HuH-7.5 (cell line): ENCODE measurements at places on chromosomes 1 and 21.

DNA sequence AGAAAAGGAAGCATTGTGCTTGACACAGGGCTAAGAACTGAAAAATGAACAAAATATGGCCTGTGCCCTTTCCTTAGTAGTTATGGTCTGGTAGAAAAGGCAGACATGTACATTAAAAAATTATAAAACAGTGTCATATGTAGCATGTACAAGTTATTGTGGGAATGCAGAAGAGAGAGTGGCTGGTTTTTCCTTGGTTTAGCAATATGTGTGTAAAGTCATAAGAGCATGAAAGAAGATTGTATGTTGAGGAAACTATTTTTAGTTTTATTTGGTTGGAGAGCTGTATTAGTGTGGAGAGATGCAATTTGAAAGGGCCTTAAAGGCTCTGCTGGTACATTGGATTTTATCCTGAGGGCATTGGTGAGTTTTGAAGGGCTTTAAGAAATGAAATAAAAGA is 145.8 kb downstream of the PDE4B start:
- no peak for DNase-seq

DNA sequence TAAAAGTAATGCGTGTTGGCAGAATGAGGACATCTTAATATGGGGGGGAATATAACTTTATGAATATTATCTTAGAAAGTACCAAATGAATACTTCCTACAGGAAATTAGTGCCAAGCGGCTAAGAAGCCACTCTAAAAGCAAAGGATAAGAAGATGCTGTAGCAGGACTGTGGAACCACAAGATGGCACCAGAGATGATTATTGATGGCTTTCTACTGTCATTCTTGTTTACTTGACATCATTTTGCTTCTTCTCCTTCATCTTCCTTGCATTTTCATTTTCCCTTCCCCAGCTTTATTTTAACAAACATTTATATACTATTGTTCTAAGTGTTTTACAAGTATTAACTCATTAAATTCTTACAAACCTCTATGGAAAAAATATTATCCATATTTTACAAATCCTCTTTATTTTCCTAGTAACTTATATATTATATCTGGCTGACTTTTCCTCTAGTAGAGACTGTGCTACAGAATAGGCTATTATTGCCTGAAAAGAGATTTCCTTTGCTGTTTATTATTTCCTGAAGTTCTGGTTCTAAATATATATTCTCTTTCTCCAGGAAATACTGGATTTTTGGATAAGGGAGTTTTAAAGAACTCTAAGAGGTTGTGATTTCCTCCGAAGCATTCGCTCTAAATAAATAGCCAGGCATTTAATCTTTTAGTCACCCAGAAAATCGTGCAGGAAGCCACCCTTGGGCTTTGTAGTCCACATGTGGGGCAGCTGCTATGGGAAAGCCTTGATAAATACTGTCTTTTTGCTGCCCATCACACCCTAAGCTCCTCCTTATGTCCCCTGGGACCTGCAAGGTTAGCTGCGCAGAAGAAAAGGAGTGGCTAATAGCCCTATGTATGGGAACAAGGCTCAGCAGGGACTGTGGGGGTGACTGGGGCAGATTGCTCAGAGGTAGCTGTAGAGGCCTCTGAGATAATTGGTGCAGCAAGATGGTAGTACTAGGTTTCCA is 69.8 kb downstream of the TPR start:
- peak; percentile 25 for DNase-seq

DNA sequence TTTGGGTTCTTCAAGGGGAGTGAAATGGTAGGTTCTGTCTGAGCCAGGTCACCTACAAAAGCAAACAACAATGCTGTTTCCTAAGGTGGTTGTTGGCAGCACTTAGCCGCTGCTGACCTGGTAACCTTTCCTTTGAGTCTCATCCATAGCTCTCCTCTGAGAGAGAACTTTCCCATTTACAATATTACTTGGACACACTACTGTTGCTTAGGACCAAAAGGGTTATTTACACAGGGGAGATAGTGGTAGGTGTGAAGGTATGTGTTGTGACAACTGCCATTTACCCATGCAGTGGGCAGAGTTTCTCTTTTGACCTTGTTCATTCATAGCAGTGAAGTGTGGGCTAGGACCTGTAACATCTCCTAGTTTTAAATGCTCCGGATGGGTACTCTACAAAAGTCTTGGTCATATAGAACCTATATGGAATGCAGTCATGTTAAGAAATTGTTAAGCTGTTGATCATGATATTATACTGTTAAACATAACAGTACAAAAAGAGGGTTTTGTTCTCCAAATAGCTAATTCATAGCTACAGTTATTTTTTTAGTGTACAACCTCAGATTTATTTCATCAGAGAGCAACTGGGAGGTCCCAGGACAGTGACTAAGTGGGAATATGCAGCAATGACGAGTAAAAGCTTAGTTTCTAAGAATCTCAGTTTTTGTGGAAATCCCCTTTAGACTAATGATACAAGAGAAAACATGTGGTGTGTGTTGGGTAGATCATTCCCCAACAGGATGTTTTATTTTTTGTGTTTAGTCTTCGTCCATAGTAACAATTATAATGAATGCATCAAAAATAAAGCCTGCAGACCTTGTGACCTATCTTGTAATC is 219.7 kb downstream of the NFIA start:
- no peak for DNase-seq

- DNase-seq = no peak
Measured at GRCh38 chr1:27275696-27276095, 41.3 kb downstream of the WDTC1 start.

- DNase-seq = no peak
Measured at GRCh38 chr1:199629624-199630023, 397.9 kb upstream of the NR5A2 start.

DNA sequence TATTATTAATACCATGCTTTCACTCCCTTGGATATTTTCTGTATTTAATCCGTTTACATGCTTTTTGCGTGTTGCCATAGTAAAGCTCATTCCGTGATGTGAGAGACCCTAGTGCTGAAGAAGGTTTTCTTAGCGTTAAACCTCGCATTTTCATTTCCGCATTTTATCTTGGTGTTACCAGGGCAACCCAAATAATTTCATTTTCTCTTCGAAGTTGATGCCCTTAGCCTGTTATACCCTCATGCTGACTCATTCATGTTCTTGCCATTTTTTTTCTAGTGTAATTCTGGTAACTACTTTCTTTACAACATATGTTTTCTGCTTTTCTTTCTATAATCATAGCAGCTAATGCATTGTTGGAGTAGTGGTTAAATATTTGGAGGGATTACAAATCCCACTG is 37.2 kb downstream of the LRRC8C start:
- DNase-seq = no peak

DNA sequence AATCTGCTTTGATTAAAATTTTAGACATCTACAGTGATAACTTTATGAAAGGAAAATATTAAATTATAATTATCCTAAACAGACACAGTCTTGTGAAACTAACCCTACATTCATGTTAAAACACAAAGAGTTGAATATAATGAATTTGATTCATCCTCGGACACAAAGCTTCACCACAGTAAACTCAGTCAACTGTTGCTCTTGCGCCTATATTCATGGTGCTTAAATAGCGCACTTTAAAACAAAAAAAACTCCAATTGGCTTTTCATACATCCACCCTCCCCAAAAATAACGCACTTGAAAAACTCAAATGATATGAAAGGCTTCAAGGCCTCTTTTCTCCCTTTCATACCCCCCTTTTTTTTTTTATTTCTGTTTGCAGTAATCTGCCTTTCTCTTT is 260.3 kb downstream of the FAF1 start:
- DNase-seq = no peak

- no peak for DNase-seq
Measured at GRCh38 chr1:9061252-9061960, 8.0 kb downstream of the SLC2A5 start.

- DNase-seq = no peak
Measured at GRCh38 chr1:20344738-20345137, 54.1 kb downstream of the VWA5B1 start.

DNA sequence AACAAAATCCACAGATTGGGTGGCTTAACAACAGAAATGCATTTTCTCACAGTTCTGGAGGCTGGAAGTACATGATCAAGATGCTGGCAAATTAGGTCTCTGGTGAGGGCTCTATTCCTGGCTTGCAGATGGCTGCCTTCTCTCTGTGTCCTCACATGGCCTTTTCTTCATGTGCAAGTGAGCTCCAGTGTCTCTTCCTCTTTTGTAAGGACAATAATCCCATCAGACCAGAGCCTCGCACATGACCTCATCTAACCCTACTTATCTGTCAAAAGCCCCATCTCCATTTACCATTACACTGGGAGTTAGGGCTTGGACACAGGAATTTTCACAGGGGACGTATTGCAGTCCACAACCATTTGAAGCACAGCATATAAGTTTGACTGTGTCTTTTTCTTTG is 181.6 kb downstream of the NEGR1 start:
- DNase-seq = no peak
